ENCODE measurements at places on chromosomes 5 and 9.

DNA sequence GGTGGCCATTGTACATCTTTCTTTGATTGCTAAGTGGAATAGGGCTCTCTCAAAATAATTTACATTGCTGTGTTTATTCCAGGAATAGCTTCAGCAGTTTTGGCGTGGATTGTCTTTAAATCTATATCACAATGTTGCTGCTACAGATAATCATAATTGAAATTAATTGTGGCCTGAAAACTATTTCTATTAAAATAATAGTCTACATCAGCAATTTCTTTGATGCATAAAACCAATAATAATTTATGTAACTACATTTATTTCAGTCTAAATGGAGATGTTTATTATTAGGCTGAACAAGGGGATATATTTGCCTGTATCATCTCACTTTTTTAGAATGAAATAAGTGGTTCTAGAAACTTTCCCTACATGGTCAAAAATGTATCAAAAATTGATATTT is 456.0 kb upstream of the CTNND2 start:
- no peak for DNase-seq

DNA sequence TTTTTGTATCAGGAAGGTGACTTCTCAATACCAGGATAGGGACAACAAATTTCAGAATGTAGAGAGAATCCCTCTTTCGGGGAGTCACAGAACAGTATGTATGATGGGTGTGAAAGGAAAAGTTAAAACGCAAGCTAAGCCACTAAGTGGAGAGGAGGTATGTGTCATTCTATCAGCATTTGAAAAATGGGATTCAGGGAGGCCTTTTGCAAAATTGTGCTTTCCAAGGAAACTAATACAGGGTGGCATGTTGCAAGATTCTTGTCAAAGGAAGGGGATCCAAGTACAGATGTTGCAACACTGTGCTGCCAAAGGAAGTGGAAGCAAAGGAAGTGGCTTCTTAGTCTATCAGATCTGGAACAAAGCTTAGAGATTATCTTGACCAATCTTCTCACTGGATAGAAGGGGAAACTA is 12.6 kb upstream of the TNIP1 start:
- peak; percentile 83 for DNase-seq

GRCh38 chr9:129377931-129378661 is 200.0 kb upstream of the IER5L start:
- no peak for DNase-seq

GRCh38 chr5:136199408-136199807 is 6.4 kb upstream of the SMIM32 start:
- no peak for DNase-seq

DNA sequence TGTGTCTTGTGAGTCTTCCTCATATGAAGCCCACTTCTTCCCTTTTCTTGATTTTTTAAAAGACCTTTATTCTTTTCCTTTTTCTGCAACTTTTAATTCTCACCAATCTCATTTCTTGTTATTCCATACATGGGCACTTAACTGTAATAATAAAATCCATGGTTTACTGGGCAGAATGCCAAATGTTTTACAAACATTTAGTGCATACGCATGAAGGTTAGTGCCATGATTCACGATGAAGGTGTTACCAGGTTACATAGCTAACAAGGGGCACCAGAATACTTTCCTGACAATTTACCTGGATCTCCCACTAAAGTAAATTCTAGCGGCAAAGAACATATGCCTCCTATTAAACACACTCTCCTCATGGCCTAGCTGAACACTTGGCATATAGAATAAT is 28.5 kb downstream of the MAN2A1 start:
- DNase-seq = no peak

- DNase-seq = no peak
Measured at GRCh38 chr9:127557998-127558546, 54.0 kb upstream of the STXBP1 start.

DNA sequence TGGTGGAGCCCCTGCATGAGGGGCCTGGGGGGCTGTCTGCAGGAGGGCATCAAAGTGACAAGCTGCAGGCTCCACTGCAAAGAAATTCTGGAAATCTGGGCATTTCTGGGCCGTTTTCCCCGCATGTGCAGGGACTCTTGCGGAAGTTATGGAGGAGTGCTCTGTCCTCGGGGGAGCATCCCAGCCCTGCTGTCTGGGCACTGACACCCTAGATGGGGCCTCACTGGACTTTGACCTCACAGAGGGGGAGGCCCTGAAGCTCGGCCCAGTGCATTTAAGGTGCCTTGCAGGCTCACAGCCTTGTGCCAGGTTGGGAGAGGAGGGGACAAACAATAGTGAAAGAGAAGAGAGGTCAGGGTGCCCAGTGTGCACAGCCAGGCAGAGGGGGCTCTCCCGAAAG is 35.4 kb downstream of the LHX3 start:
- DNase-seq = no peak

GRCh38 chr5:1368236-1368635 is 23.3 kb upstream of the CLPTM1L start:
- DNase-seq = no peak

GRCh38 chr5:168132241-168132641 is 159.2 kb upstream of the WWC1 start:
- peak; percentile 77 for DNase-seq

- DNase-seq = no peak
Measured at GRCh38 chr9:111443454-111443853, 40.7 kb downstream of the ECPAS start.

DNA sequence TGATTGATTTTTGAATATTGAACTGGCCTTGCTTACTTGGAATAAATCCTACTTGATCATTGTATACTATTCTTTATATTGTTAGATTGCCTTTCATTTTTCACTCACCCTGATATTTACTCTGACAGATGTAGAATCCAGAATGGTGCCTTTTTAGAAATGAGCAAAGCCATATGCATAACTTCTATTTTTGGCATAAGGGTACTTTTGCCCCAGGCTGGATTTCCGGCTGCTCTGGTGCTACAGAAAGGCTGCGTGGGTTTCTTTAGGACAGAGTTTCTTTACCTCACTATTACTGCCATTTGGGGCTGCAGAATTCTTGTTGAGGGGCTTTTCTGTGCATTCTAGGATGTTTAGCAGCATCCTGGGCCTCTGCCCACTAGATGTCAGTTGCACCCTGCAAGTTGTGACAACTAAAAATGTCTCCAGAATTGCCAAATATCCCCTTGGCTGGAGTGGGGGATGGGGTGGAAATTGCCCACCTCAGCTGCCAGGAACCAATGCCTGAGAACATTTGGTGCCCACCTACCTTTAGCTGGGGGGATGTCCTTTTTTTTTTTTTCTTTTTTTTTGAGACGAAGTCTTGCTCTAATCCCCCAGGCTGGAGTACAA is 50.1 kb downstream of the SLC36A1 start:
- no peak for DNase-seq

DNA sequence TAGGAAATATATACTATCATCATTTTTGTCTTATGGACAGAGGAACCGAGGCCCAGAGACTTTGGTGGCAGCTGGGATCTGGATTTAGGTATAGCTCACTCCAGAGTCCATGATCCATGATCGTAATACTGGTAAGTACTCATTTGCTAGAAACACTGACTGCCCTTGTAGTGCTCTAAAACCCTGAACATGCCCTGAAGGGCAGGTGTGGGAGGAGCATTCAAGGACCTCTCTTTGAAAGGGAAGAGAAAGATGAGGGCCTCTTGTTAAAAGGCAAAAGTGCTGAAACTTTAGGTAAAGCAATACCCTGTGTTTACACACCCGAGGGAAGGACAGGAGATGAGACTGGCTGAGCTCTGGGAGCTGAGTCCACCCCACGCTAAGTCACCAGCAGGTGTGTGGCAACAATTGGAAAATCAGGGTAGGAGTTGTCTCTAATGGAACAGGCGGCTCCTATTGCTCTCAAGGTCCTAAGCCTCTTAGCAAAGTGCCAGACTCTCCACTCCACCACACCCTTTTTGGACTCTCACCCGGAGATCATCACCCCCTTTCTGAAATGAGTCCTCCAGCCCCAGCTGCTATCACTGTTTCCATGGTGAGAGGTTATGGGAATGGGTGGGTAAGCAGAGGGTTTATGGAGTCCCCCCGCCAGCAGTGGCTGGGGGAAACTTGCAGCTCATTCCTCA is 34.8 kb downstream of the TRPC7 start:
- no peak for DNase-seq

DNA sequence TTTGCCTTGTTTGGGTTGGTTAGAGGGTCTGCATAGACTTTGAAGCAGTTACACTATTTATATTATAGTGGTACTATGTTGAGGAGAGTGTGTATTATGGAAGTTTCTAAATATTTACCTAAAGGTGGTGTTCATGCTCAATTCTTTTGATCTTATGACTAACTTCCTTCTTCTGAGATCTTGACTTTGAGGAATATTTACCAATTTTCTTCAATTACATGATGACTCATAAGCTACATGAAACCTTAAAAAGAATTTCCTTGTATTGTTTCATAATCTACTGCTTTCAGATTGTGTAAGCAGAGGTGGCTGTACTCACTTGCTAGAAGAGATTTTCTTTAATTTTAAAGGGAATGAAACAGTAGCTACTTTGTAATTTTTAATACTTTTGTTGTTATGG is 276.1 kb downstream of the TAF11L14 start:
- no peak for DNase-seq

GRCh38 chr5:1003296-1003937 is 5.2 kb upstream of the NKD2 start:
- DNase-seq = peak; percentile 57

DNA sequence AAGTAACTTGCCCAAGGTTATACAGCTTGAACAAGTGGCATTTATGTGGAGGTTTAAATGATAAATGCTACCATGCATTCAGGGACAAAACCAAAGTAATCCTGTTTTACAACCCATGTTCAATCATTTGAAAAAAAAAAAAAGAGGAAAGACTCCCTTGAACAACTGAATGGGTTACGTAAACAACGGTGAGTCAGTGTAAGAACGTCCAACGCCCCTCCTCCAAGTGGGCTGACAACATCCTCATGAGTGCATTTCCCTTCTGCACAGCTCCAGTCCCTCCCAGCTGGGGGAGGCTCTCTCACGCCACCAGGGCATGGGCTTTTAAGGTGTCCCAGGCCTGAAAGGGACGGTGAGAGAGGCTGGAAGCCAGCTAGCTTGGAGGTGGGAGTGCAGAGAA is 90.0 kb downstream of the PRRT1B start:
- DNase-seq = peak; percentile 87

- peak; percentile 39 for DNase-seq
Measured at GRCh38 chr5:168449166-168449565, 37.1 kb upstream of the RARS1 start.

- no peak for DNase-seq
Measured at GRCh38 chr9:20307621-20308020, 314.7 kb downstream of the MLLT3 start.

GRCh38 chr5:39448506-39449128 is 23.8 kb upstream of the DAB2 start:
- no peak for DNase-seq

- DNase-seq = no peak
Measured at GRCh38 chr5:88602584-88602983, 280.4 kb downstream of the MEF2C start.

- DNase-seq = no peak
Measured at GRCh38 chr5:177531209-177531940, 14.6 kb upstream of the DDX41 start.

DNA sequence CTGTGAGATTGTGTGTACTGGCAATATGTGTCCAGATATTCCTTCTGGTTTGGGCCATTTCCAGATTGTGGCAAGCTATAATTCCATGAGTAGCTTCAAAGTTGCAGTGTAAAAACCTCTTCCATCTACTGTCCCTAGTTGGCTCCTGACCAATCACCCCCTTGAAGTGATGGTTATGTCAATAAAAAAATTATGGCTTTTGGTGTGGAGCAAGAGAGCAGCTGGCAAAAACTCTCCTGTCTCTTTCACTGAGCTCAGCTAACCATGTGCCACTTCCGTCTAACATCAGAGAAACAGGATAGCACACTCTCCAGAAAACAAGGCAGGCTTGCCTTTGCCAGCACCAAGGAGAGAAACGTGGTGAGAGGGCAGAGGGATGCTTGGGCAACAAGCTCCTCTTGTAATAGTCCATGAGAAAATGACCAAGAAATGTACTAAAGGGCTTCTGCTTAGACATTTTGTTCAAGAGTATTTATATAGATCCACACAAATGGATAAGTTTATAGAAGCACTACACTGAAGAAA is 914.4 kb upstream of the SEMA6A start:
- DNase-seq = no peak

- no peak for DNase-seq
Measured at GRCh38 chr9:15714746-15715145, 161.9 kb downstream of the CCDC171 start.

DNA sequence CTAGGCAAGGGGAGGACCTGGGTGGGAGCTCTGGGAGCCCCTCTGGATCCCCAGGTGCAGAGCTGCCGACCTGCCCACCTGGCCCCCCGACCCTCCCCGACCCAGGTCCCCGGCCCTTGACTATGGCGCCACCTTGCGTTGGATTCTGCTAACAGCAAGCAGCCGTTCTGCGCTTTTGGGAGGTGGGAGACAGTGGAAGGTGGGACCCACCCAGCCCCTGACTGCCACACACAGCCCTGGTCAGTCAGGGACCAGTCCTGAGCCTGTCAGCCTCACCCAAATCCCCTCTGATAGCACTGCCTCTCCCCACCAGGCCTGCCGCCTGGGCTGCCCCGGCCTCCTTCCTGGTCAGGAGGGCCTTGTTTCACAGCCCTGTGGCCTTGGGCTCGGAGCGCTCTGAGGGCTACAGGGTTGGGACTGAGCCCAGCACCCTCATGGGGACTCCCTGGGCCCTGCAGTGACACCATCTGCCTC is 77.9 kb downstream of the HMCN2 start:
- no peak for DNase-seq

GRCh38 chr5:109693535-109694400 is 4.0 kb downstream of the MAN2A1 start:
- no peak for DNase-seq

DNA sequence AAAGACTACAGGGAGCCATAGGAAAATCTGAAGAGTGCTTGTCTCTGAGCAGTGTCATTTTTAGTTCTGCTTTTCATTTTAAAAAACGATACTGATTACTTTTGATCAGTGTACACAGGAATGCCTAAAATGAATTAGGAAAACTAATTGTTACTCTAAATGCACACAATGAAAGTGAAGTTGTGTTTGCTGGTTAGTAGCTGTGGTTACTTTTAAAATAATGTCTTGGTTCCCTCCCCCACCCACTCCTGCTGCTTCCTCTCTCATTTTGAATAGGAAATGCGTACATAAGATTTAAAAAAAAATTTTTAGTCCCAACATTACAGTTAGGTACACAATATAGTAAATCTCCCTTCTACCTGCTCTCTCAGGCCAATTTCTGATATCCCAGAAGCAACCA is 47.5 kb upstream of the PLPP1 start:
- DNase-seq = no peak

- DNase-seq = no peak
Measured at GRCh38 chr9:77304543-77304942, 127.2 kb downstream of the VPS13A start.

- DNase-seq = no peak
Measured at GRCh38 chr9:5364294-5365024, 24.8 kb upstream of the RLN1 start.

- DNase-seq = peak; percentile 66
Measured at GRCh38 chr9:21317956-21318923, 13.1 kb upstream of the IFNA5 start.

DNA sequence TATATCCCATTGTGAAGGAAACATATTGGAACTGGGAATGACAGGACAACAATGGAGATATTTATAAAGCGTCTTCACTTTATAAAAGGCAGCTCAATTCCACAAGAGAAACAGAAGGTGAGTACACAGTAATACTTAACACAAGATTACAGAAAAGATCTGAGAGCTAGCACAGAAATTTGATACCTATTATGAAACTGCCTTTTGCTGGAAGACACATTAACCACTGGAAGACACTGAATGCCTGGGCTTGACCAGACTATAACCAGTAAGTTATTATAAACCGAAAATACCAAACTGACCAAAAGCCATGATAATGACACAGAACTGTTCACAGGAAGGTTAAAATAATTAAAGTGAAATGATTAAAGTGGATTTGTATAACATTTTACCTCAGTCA is 195.4 kb downstream of the NR2F1-AS1 start:
- no peak for DNase-seq

All from umbilical cord (tissue), 2 donors.